NCI-H526 (cell line): ENCODE measurements at places on chromosomes 12 and 14.

GRCh38 chr12:99959549-99960170 lies 25.1 kb downstream of the ANKS1B start:
- peak; percentile 11 for DNase-seq

DNA sequence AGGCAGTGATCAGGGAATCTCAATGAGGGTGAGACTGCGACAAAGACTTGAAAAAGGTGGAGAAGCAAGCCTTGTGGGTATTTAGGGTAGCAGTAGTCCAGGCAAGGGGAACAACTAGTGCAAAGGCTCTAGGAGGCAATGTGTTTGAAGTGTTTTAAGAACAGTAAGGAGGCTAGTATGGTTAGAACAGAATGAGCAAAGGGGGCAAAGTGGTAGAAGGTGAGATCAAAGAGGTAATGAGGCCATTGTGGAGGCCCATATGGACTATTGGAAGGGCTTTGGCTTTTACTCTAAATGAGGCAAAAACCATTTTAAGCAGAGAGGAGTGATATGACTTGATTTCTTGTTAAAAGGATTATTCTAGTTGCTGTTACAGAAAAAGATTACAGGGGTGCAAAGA lies 16.8 kb downstream of the HIF1A start:
- DNase-seq, result no peak

DNA sequence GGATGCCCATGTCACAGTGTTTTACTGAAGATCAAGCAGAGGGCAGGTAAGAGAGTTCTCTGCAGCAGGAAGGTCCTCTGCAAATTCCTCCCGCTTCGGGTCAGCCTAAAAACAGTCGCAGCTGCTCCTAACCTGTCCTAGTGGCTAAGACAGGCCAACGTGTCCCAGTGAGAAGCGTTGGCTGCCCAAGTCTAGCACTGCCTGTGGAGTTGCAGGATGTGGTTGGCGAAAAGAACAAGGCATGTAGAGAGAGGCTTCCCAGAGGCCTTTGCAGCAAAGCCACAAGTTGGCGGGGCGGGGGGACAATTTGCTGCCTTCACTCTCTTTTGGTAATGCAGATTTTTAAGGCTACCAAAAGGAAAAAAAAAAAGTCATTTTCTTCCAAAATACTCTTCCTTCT lies 340.1 kb downstream of the BCL11B start:
- DNase-seq, result no peak

DNA sequence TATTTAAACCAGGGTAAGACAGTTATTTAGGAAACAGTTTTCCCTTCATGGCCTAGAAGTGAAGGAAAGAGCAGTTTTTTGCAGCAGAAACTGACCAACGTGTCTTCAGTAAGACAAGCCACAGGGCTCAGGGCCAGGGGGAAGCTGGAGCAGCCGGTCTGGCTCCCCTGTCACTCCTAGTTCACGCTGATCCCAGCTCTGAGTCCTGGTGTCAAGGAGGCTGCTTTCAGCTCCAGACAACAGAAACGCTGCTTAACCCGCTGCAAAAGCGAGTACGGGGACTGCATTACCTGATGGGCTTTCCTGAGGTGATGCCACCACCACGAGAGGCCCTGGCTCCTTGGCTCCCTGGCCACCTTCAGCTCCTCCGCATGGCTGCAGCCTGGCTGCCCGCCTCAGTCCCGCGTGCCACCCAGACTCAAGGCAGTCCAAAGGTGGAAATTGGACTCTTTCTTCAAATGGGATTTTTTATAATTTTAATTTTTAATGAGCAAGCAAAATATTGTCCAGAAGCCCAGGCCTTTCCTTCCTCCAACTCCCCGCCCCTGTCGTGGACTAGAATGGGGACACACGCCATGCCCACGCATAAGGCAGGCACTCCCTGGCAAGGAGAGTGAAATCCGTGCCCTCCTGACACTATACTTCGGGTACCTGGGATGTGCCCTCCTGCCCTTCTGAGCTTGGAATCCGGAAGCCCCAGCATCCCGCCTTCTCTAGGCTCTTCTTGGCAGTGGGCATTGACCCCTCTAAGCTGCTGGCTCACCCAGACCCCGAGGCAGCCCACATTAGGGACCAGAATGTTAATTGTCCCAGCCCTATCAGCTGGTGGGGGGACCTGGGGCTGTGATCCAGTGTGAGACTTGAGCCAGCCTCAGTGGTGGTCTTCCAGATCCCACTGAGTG lies 85.0 kb downstream of the PAPOLA start:
- DNase-seq, result no peak

DNA sequence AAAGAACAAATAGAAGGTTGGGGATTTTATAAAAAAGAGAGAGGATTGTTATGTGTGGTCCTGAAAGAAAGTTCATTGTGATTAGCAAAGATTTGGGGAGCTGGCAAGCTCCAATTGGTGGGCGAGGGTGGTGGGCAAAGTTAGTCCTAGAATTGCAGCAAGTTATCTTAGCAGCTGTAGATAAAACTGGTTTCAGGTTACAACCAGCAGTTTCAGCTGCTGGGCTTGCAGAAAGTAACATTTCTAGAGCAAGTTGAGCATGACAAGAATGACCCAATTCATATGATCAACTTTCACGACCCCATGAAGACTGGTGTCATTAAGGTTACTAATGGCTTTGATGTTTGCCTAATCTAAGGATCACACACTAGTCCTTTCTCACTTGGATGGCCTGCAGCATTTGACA lies 177.9 kb upstream of the NUDT4 start:
- DNase-seq, result no peak

- DNase-seq, result peak; percentile 15
Observed at GRCh38 chr12:58919231-58920101, 838 bp downstream of the LRIG3 start.

- DNase-seq, result no peak
Observed at GRCh38 chr12:85504164-85504563, 224.1 kb downstream of the ALX1 start.

DNA sequence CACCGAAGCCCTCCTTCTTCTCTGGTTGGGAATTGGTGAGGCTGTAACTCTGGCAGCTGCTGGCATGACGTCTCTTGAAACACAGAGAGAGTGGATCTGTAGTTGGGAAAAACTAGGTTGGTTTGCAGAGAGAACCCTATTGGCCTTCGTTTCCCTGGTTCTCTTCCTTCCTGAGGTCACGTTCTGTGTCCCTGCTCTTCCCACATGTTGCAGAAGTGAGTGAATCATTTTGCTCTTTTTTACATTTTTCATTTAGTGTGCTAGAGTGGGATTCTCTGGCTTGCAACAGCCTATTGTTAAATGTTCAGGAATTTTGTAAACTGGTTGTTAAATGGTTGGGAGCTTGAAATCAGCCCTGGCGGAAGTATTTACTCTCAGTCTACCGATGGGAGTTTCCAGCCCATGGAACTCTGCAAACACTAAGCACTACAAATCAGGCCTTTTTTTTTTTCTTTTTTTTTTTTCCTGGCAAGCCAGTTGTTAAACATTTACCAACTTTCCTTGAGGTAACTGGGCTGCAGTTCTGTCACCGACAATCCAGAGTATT lies 26.8 kb upstream of the CKAP4 start:
- no peak for DNase-seq

GRCh38 chr14:32933629-32934072 lies 5.0 kb upstream of the NPAS3 start:
- DNase-seq, result peak; percentile 21

DNA sequence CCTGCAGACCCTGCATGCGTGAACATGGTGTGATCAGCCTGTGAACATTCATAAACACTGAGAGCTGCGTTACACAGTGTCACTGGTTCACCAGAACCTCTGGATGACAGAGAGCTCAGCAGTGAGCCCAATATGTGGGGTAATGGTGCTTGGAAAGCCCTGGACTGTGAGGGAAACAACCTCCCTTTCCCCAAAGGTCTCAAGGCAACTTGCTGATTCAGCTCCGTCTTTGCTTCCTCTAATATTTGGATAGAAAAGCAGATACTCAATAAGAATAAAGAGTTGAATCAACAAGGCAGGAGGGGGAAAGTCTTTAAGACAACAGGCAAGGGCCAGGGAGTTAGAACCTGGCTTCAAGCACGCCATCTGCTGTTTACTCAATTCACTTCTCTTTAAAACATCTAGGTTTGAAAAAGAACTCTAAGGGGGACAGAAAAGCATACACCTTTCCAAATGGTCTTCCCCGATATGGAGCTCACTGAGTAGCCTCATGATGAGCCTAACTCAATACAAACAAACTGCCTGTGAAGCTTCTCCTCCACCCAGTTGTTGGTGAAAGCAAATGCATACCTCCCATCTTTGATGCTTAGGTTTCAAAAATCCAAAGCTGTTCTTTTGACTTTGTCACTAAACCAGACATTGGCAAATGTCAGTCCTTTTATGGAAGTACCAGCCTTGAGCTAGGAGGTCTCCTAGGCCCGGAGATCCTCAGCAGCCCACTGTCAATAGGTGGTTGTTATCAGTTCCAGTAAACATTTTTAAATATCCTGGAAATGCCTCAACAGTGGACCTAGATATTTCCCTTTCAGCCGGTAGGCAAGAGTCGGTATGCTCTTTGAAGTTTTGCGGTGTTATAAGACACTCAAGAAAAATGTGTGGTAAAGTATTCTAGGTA lies 76.1 kb downstream of the SAMD4A start:
- peak; percentile 19 for DNase-seq

GRCh38 chr14:33081259-33081658 lies 142.6 kb downstream of the NPAS3 start:
- no peak for DNase-seq

- no peak for DNase-seq
Observed at GRCh38 chr14:41875116-41875515, 268.4 kb downstream of the LRFN5 start.

GRCh38 chr14:97718886-97719442 lies 921.8 kb downstream of the VRK1 start:
- no peak for DNase-seq

DNA sequence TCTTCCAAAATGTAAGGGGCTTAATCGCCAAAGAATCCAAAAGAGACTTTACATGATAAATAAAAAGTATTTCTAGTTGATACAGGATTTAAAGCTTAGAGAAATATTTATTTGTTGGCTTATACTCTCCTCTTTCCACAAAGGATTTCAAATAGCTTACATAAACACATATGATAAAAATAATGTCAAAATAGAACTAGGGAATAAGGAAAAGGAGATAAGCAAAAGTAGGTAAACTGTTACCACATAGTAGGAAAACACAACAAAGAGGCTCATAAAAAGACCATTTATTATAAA lies 387.0 kb downstream of the EGLN3 start:
- no peak for DNase-seq

- DNase-seq, result no peak
Observed at GRCh38 chr14:100239211-100239839, 381 bp downstream of the YY1 start.

- DNase-seq, result no peak
Observed at GRCh38 chr12:121911824-121912585, 6.4 kb upstream of the CFAP251 start.

- DNase-seq, result no peak
Observed at GRCh38 chr14:61342486-61342885, 21.1 kb downstream of the PRKCH start.

GRCh38 chr14:22995889-22996625 lies 13.7 kb upstream of the AJUBA start:
- no peak for DNase-seq

DNA sequence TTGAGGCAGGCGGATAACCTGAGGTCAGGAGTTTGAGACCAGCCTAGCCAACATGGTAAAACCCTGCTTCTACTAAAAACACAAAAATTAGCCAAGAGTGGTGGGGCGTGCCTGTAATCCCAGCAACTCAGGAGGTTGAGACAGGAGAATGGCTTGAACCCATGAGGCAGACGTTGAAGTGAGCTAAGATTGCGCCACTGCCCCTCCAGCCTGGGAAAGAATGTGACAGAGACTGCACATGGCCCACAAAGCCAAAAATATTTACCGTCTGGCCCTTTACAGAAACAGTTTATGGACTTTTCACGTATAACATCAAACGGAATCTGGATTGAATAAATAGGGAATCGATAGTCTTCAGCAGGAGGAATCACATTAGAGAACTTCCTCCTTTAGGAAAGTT lies 3.5 kb downstream of the RSRC2 start:
- no peak for DNase-seq

DNA sequence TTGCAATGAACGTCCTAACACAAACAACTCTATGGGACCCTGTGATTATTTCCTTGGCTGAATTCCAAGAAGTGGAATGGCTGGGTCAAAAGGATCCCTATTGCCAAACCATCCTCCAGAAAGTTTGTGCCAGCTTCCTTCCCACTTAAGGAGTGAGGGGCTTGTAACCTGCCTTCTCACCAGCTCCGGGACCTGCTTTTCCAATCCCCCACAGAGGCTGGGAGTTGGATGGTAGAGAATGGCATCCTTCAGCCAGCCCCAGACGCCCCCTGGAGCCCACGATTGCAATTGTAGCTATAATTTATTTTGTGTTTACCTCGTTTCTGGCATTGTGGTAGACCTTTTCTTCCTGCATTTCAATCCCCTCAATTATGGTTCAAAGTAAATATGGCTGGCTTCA lies 9.7 kb upstream of the ZDHHC22 start:
- no peak for DNase-seq

GRCh38 chr12:5467931-5468330 lies 36.0 kb downstream of the NTF3 start:
- DNase-seq, result no peak

- peak; percentile 14 for DNase-seq
Observed at GRCh38 chr12:114799574-114800487, 115.9 kb upstream of the TBX3 start.

GRCh38 chr12:55001198-55001868 lies 16.8 kb upstream of the TESPA1 start:
- no peak for DNase-seq

GRCh38 chr14:32719601-32720000 lies 219.1 kb upstream of the NPAS3 start:
- no peak for DNase-seq

- no peak for DNase-seq
Observed at GRCh38 chr14:32947792-32948191, 9.1 kb downstream of the NPAS3 start.

GRCh38 chr12:128829861-128830504 lies 6.2 kb upstream of the SLC15A4 start:
- no peak for DNase-seq

DNA sequence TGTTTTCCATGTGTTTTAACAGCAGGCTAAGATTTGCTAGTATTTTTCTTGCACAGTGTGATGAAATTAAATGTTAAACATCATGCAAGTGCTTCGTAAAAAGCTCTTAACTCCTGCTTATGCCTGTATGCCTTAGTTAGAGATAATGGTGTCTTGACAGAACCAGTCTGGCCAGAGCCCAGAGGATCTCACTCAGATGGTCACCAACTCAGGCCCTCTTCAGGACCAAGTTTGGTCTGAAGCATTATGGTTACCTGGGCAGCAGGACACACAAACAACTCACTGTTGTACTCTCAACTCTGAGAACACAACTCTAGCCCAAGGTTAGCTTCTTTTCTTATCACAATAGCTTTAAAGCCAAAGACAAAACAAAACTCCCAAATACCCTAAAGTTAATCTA lies 115.4 kb downstream of the KIF21A start:
- no peak for DNase-seq

DNA sequence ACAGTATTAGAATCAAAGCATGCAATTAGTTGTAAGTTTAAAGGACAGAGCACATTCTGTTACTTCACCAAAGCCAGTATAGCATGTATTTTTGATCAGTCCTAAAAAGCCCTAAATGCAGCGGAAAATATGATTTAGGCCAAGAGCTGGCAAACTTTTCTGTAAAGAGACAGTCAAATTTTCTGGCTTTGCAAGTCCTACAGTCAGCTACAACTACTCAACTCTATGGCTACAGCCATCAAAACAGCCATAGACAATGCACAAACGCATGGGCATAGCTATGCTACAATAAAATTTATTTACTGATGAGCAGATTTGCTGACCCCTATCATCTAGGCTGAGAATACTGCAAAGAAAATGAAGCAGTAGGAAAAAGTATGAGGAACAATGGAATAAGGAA lies 52.9 kb downstream of the ATXN2 start:
- DNase-seq, result no peak
